ENCODE measurements at places on chromosomes 3 and 15.
A peak's percentile ranks its signal among the peaks of the same experiment; 100 is the strongest.

- DNase-seq, result no peak
Measured at GRCh38 chr15:39242345-39242744, 338.5 kb upstream of the THBS1 start.

GRCh38 chr15:25176616-25176923, 221.8 kb downstream of the SNRPN start:
- no peak for DNase-seq

- no peak for DNase-seq
Measured at GRCh38 chr3:134796281-134797056, 1.4 kb downstream of the EPHB1 start.

- no peak for DNase-seq
Measured at GRCh38 chr3:39184968-39185285, 7.5 kb downstream of the XIRP1 start.

DNA sequence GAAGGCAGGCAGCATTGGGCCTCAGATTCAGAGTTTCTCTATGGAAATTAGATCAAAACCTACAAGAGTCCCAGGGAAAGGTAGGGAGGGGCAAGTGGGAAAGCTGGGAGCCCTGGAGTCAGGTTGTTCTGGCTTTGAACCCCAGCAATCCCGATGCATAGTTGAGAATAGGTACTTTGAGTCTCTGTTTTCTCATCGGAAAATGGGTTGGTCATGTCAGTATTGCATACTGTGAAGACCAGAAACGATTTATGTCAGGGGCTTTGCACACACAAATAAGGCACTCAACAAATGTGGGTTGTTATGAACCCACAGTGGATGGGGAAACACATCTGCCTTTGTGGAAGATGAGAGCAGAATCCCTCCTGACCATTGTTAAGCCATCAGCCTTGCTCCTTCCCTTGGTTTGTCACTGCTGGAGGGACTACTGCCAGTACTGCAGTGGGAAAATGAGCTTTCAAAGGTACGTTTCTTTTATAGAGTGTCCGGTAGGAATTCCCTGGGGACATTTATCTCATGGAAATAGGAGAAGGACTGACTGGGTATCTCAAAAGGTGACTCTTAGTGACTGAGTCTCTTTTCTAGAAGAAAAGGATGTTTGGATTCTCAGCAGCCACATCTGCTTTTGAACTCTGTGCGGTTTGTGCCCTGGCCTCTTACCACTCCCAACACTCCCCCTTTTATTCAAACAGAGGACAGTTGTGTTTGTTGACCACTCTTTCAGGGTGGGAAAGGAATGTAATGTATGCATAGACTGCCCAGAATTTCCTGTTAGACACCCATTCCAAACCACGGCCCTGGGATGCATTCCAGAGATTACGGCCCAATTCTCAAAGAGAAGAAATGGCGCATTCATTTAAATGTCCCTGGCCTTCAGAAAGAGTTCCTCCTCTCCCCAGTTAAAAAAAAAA, 54.6 kb upstream of the VILL start:
- DNase-seq, result peak; percentile 46

DNA sequence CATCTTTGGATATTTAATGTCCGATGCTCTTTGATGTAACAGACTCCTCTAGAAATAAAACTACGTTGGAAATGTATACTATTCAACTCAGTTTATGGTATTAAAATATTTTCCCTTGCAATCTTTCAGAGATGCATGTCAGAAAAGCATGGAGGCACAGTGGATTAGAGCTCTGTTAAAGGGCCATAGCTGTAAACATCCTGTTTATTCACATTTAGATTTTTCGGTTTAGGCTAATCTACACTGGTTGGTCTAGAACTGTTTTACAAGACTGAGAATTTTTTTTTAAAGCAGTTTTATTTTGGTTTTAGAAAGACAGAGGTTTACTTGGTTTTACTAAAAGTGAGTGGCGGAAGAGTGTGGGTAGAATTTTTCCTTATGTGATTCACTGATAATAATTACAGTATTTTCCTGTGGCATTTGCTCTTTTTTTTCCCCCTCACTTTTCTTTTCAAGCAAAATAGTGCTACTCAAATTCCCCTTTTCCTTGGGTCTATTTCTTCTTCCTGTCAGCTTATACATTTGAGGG, 132.1 kb downstream of the IL1RAP start:
- DNase-seq, result no peak

- no peak for DNase-seq
Measured at GRCh38 chr3:141106842-141107241, 55.7 kb downstream of the SPSB4 start.

DNA sequence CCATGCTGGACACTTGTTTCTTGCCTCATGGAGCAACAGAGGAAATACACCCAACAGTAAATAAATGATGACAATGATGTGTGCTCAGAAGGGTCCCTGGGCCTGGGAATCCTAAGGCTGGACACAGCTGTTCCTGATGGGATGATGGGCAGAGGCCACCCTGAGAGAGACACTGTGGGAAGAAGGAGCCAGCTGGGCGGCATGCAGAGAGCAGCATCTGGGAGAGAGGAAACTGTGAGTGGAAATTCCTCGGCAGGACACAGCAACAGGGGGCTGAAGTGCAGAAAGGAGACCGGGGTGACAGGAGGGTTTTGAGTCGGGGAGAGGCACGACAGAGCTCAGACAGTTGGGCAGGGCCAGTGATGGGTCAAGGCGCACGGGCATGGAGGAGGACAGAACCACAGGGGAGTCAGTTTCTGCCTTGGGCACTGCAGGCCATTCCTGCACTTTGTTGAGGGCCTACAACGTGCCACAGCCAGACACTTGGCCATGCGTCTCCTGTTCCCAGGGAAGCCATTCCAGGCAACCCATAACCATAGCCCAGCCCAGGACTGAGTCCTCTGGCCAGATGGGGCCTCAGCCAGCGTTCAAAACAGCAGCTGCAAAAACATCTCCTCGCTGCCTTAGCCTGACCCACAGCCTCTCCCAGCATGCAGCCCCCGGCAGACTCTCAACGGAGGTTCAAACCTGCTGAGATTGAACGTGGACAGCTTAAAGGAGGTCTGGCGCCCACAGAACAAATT, 36.7 kb upstream of the SLC6A1 start:
- DNase-seq, result no peak

DNA sequence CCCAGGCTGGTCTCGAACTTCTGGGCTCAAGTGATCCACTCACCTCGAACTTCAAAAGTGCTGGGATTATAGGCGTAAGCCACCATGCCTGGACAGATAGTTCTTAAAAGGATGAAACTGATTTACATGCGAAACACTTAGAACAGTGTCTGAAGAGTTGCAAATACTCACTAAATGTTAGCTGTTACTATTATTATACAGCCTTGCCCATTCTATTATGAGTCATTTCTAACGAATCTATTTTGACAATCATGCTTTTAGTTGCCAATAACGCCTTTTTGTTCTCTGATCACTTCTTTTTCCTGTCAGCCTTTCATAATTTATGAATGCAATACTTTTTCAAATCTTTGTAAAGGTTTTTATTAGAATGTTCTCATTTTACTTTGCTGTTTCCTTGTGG, 112.7 kb downstream of the SNRK start:
- DNase-seq, result no peak

- no peak for DNase-seq
Measured at GRCh38 chr3:19506171-19506570, 357.9 kb downstream of the KCNH8 start.

- DNase-seq, result no peak
Measured at GRCh38 chr3:18434711-18435110, 9.6 kb upstream of the SATB1 start.

GRCh38 chr3:184314363-184314699, at the start of gene EIF4G1:
TSS of gene EIF4G1 (plus strand) at chr3:184314606. CDS start at chr3:184315797, 1,191 bp downstream.
- DNase-seq, result peak; percentile 82

GRCh38 chr3:10725067-10725466, 91.0 kb upstream of the SLC6A11 start:
- no peak for DNase-seq

GRCh38 chr3:148598619-148599018, 99.1 kb upstream of the AGTR1 start:
- no peak for DNase-seq

DNA sequence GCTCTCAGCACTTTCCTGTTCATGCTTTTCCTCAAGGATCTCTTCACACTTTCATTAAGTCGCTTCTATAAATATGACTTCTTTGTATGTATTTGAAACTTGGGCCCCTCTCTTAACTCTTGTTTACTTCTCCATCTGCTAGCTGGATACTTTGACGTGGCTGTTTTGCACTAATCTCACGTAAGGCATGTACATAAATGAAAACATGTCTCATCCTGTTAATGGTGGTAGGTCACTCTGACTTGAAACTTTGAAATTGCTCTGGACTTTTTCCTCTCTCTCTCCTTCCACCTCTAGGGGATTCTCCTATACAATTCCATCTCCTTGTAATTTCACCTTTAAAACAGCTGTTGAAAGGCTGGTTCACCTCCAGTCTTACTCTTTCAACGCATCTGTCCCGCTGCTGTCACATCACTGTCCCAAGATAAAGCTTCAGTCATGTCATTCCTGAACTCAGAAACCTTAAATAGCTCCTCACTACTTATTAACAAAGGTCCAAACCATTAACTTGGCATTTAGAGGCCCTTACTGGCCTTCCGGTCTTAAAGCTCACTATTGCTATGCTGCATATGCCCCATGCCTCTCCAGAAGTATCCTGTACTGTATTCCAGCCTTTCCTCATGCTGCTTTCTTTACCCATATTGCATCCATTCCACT, 1.2 kb downstream of the BLOC1S6 start:
- no peak for DNase-seq

GRCh38 chr3:14507305-14507741, 32.8 kb downstream of the GRIP2 start:
- DNase-seq, result no peak

DNA sequence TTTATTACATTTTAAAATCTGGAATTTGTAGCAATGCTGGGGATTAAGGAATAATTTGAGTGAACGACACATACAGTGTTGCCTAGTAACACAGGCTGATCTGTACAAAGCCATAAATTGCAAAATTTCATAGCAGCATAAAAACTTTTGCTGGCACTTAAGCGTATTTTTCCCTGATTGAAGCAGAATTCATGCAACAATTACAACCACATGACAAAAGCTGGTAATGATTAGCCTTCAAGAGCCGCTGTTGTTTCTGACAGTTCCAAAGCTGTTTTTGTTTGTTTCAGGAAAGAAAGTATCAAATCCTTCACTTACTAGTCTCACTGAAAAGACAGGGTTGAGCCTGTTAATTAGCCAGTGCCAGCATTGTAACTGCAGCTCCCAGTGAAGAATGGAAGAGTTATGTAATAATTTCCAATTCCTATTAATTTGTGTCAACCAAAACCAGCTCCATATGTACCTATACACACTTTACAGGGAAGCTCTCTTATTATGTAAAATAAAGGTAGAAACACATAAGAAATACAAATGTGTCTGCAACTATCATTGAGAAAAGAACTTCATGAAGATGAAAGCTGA, 60.7 kb downstream of the AGTR1 start:
- no peak for DNase-seq

GRCh38 chr3:35675206-35675605, 35.9 kb downstream of the ARPP21 start:
- no peak for DNase-seq

DNA sequence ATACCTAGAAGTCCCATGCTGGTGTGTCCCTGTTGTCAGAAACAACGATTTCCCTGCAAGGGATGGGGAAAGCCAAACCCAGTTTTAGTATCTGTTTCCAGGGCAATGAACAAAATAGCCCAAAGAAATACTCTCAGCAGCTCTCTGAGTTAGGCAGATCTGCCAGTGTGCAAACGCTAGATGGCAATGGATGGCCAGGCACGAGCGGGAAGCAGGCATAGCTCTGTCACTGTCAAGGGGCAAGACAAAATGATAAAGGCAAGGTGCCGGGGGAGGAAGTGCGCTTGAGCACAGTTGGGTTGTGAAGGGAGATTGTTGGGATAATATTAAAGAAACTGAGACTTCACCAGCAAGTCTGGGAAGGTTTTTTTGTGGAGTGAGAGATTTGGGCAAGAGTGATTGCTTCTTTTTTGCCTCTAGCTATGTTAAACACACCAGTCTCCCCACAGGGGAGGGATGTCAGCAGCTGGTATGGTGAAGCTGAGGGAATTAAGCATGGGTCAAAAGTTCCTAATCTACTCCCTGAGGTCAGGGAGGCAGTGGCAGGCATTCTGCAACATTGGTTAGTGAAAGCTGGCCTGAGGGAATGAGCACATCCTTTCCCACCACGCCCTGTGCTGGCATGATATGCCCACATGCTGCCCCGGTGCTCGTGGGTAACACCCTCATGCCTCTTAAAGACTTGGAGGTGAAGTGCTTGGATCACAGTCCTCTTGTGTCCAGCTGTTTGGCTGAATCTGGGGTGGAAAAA, 117.5 kb downstream of the PDCD6IP start:
- DNase-seq, result no peak

DNA sequence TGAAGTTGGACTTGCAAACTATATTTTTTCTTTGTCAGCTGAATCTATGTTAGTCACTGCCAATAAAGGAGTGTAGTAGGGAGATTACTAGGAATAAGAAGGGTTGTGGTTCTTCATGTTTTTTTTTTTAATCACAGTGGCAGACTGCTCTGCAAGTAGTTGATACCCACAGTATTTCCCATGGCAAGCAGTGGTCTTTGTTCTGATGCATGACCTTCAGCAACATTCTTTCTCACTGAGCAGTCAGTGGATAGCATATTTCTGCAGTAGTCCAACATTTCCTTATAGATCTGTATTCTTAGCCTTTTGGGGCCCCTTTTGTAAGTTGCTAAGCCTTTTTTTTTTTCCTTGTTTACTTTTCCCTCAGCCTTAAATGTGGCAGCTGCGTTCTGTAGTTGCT, 151.1 kb downstream of the DOCK3 start:
- no peak for DNase-seq

- no peak for DNase-seq
Measured at GRCh38 chr3:122523317-122523716, 8.6 kb upstream of the KPNA1 start.

DNA sequence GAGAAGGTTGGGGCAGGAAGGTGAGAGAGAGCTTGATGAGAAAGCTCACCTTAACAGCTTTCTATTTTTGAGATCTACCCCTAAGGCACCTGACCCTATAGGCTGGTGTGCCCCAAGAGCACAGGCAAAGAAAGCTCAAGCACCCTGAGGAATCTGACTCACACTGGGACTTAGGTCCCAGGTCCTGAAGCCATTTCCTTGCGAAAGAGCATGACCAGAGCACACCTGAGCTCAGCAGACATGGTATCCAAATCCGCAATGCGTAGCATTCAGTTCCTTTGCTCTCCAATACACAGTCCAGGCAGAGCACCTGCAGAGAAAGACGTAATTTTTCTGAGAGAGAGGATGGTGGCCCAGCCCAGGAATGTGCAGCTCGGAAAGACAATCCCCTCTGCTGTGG, 112.1 kb upstream of the LPP start:
- DNase-seq, result no peak

DNA sequence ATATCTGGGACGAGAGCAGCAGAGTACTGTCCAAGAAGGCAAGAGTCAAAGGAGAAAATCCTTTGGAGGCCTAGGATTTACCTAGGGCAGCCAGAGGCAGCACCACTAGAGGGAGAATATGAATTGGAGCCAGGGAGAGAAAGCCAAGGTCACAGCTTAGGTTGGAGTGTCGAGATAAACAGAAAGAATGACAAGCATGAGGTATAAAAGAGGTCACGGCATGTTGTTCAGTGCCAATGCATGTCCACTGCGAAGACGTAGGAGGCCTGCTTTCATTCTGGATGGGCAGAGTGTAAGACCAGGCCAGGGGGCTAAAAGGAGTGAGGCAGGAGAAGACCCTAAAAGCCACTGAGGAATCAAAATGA, 47.2 kb downstream of the THBS1 start:
- no peak for DNase-seq

- DNase-seq, result no peak
Measured at GRCh38 chr3:108833611-108834010, 11.0 kb downstream of the TRAT1 start.

GRCh38 chr3:54366839-54367238, 244.5 kb downstream of the CACNA2D3 start:
- DNase-seq, result no peak

- DNase-seq, result peak; percentile 54
Measured at GRCh38 chr3:141000027-141000663, 51.0 kb upstream of the SPSB4 start.

Data from HCT116 (cell line).